Endodermal cell (in vitro differentiated cells): ENCODE measurements at places on chromosomes 3 and 15. TPM values are rescaled to one million over a fixed set of nuclear protein-coding genes. Genes with fewer than 3 reads are reported as not detected.

- no peak for DNase-seq
Measured at GRCh38 chr3:193046371-193046770, 128.7 kb upstream of the MB21D2 start.

DNA sequence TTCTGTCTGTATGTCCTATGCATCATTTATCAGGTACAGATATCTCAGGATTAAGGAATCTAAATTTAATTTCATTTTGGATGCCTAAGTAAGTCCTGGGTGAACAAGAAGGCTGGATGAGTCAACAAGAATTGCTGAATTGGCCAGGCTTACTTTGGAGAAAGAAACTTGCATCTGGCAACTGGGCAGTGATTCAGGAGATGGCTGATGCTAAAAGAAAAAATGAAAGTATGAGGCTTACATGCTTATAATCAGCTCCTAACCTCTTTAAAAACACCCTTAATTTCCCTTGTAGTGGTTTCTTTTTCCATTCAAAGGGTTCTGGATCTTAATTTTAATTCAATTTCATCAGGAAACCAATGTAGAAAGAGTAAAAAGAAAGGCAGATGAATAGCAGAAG lies 228.8 kb upstream of the PEX5L start:
- DNase-seq, result no peak

DNA sequence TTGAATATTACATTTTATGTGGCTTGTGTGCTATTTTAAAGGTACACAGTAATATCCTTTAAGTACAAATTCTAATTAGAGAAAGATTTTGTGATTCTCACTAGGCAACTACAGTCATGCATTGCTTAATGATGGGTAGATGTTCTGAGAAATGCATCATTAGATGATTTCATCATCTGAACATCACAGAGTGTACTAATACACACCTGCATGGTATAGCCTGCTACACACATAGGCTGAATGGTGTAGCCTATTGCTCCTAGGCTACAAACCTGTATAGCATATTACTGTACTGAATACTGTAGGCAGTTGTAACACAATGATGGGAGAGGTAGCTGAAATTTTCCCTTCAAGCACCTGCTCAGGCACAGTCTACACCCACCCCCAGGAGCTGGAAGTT lies 217.4 kb upstream of the EOMES start:
- no peak for DNase-seq

GRCh38 chr3:190326930-190327329 lies 4.7 kb upstream of the CLDN1 start:
- DNase-seq, result no peak

PYGO1 gene
- total RNA-seq, result 0.73 to 3.0 TPM (median 2.5 TPM) in 3 replicates

KLHDC8B gene
- 33.5 and 41.1 TPM in 2 replicates for total RNA-seq

DNA sequence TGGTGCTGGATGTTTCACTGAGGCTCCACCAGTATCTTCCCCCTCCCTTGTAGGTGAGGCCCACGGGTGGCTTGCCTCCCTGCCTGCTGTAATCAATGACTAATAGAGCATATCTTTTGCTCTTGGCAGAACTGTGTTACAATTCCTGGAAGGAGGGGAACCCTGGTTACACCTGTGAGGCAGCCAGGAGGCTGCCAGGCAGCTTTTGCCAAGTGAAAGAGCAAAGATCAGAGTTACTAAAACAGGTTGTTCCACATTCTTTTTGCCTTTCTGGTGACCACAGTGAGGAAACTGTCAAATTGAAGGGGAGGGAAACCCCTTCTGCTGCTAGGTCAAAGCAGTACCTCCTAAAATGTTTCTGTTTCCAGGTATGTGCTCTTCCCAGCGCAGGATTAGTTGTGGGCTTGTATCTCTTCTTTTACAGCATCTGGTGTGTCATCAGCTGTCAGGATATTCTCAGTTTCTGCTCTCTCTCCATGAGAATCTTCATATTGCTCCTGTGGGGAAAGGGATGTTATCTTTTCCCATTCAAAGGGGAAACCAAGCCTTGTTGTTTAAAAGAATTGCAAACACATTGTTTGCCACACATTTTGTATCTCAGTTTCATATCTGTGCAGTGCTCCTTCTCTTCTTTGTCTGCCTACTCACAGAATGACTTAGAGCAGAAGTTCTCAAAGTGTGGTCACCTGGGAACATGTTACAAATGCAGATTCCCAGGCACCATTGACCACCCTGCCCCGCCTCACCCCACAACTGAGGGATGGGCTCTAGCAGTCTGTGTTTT lies 137.4 kb upstream of the UMPS start:
- peak; percentile 63 for DNase-seq

DNA sequence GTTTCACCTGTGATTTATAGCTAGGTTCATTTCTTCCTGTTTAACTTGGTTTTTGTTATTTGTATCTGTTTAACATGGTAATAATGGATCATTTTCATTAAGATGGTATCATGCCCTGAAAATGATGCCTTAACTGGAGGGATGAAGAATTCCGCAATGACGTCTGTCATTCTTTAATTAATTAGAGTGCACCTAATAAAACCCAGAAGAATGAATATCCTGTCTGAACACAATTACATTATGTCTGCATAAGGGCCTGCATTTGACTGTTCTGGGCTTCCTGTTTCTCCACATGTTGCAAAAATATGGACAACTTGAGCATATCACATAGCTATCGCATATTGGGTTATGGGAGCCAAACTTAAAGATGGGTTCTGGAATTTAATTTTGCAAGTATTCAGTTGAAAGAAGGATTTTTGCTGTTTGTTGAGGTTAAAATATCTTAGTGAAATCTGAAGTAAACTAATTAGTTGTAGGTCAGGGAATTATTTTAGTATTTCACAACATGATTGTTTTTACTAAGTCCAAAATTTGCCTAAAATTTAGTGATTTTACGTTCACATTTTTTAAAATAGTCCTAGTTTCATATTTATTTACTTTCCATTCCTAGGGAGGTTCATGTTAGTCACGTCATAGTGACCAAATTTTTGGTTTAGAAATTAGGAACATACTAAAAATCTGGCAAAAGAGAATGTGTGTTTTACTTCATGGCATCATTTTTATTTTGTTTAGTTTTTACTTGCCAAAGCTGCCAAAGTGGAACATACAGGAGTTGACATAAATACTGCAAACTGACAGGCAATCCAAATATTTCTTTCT lies 321.0 kb upstream of the TGFBR2 start:
- no peak for DNase-seq

TJP1 gene
- total RNA-seq, result 84.0 to 131 TPM (median 131 TPM) in 3 replicates

GOLGA6A gene
- 0.25 and 0.75 TPM in 2 replicates for total RNA-seq

DNA sequence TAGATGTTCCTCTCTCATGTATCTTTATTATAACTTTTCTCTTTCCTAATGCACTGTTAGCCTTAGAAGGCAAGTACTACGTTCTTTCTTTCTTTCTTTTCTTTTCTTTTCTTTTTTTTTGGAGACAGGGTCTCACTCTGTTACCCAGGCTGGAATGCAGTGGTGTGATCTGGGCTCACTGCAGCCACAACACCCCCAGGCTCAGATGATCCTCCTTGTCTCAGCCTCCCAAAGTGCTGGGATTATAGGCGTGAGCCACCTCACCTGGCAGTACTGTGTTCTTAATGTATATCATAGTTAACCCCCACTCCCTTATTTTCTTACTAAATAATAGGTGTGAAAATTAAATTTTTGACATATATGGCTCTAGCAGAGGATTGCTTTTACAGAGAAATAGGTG lies 23.1 kb downstream of the IQGAP1 start:
- no peak for DNase-seq

DNA sequence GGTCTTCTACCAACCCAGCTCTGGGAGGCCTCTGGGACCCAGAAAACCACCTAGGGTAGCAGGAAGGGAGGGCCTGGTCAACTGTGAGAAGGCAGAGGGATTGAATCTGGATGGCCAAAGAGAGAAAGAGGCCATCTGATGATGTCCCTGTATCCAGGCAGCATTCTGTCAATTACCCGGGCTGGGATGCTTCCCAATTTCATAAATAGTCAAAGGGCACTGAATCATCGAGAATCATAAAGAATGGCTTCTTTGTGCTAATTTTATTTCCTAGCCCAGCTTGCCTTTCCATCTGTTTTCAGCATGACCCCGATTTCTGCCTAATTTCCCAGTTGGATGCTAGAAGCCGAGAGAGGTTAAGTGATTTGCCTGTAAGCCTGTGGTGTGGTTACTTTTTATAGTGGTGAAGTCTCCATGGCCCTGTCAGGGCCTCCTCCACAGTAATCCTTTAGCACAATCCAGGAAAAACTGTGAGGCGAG lies 129.2 kb downstream of the FAM43A start:
- peak; percentile 8 for DNase-seq

CHRNA3 gene
- total RNA-seq, result 1.6 to 16.9 TPM (median 3.5 TPM) in 3 replicates

GRCh38 chr3:61530355-61530754 lies 31.0 kb upstream of the PTPRG start:
- peak; percentile 70 for DNase-seq

MYH15 gene
- 0.07 and 0.15 TPM in 2 replicates for total RNA-seq

CAPN3 gene
- total RNA-seq, result 0.34 and 1.5 TPM in 2 replicates

DNA sequence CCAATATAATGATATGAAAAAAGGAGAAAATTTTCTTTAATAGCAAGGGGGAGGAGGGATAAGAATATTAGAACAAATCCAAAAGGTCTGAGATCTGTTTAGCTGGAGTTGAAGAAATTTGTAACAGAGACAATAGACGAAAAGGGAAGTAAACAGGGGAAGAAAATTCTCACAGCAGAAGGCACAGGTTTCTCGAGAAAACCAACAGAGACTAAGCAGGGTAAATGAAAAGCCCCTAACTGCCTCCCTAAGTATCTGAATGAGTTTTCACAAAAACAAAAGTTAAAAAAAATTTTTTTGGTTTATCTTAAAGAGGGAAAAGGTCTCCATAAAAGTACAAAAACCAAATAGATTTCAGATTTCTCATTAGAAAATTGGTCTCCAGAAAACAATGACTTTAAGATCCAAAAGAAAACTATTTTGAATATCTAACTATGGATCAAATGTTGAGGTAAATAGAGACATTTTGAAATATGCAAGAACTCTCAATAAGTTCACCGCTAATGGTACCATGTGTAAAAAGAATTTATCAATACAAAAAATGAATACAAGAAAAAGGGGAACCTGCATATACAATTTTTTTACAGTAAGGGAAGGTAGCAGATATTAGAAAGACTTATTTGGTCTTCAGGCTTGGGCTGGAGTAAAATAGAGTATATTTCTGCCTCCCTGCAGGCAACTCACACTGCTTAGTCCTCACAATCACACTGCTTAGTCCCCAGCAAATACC lies 23.9 kb upstream of the NEK10 start:
- no peak for DNase-seq

DNA sequence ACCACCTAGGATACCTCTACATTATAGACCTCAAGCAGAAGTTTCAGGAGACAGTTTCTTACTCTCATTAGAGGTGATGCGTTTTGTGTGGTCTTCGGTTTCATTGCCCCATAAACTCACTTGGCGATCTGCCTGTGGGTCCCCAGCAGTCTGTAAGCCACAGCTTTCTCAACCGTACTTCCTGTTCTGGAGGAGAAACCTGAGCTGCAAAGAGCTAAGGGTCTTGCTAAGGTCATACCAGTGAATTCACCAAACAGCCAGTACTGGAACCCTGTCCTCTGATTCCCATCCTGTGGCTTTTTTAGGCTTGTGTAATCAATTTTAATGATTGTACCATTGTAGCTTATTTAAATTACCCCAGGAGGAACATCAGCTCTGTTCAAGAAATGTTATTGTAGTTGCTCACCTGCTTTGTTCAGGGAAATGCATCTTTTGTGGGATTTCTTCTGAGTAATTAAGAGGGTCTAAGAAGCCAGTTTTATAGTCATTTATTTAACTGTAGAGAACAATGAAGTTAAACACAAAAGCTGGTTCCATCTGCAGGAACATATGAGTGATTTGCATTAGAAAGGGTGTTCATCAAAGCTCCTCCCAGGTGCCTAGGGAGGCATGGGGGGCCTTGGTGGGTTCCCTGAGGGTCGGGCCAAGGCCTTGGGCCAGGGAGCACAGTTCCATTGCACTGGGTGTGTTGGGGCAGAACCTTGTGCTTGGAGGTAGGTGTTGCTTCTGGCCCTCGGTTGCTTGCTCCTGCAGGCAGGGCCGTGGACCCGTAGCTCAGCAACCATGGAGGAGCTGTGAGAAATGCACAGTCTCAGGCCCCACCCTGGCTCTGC lies 69.6 kb downstream of the APBA2 start:
- DNase-seq, result peak; percentile 10

GRCh38 chr15:32676169-32676568 lies 34.7 kb downstream of the SCG5 start:
- DNase-seq, result no peak

PLSCR2 gene
- total RNA-seq, result 10.0 to 34.6 TPM (median 17.7 TPM) in 3 replicates

GRCh38 chr3:49020330-49021212 lies 1.4 kb upstream of the NDUFAF3 start:
- peak; percentile 72 for DNase-seq

ANKRD63 gene
- not detected in 3 replicates for total RNA-seq

DNA sequence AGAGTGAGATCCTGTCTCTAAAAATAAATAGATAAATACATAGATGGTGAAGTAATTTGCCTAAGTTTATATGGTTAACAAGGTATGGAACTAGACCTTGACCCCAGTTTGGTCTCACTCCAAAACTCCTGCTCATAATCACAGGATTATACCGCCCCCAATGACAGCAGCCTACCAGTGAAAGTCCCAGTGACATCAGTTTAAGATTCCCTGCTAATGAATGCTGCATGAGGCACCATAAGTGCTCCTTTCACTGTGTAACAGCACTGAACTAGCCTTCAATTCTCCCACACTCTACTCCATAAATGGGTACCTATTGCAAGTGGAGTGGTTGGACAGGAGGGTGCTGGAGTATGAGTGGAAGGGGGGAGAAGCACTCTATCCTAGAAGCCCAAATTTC lies 23.7 kb upstream of the THSD4 start:
- no peak for DNase-seq

SNTN gene
- total RNA-seq, result not detected in 3 replicates

LSAMP gene
- 4.4 and 6.4 TPM in 2 replicates for total RNA-seq

GRCh38 chr15:80514071-80514780 lies 110.0 kb downstream of the ARNT2 start:
- no peak for DNase-seq

COX5A gene
- 251 to 279 TPM (median 279 TPM) in 3 replicates for total RNA-seq

GRCh38 chr15:63260791-63261190 lies 16.6 kb upstream of the APH1B start:
- DNase-seq, result no peak

- no peak for DNase-seq
Measured at GRCh38 chr3:145952536-145952935, 208.4 kb downstream of the PLOD2 start.

TERC gene
- total RNA-seq, result 5.5 to 9.4 TPM (median 8.6 TPM) in 3 replicates

DNA sequence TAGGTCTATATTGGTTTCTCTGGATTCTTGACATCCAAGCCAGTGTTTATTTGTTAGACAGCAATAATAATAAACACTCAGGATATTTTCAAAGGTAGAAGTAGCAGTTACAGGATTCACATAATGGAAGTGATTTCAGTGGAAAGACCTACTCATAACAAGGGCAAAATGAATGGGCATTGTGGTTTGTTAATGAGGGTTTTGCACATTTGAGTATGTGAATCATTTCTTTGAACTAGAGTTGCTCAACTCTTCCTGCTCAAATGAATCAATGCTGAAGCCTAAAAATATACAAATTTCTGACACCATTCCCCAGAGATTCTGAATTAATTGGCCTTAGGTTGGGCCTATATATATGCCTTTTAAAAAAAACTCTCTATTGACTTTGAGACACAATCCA lies 4.1 kb upstream of the COL6A5 start:
- DNase-seq, result no peak
